Fibroblast of skin of right quadriceps (primary cell): ENCODE measurements at places on chromosomes 11 and 22.
A peak's percentile ranks its signal among the peaks of the same experiment; 100 is the strongest.

DNA sequence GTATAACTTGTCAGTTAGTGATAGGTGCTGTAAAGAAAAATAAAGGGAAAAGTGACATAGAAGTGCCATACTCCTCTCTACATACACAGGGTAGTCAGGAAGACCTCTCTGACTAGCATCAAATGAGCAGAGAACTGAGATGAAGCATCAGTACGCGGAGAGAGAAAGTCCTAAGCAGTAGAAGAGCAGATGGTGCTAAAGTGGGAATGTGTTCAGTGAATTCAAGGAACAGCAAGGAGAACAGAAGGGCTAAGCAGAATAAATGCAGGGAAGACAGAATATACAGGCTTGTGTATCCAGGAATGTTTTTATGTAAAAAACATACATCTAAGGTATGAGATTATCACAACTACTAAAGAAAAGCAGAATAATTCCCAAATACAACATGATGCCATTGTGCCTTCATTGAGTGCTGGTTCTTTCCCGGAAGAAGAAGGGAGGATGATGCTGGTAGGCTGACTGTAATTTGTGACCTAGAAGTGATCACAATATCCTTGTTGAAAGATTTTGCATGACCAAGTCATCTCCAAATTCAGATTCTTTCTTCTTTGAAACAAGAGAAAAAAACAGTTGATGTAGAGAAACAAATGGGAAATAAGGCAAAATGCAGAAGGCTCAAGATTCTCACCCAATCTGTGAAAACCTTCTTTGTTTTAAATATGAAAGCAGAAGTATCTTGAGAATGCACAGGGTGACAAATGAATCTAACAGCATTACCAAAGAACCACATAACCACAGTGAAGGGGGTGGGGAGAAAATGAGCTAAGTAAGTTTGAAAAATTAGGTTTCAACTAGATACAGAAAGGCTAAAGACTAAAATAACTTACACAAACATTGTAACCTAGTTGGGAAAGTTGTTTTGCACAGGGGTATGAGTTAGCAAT, 20.5 kb downstream of the MRE11 start:
- peak; percentile 31 for DNase-seq

DNA sequence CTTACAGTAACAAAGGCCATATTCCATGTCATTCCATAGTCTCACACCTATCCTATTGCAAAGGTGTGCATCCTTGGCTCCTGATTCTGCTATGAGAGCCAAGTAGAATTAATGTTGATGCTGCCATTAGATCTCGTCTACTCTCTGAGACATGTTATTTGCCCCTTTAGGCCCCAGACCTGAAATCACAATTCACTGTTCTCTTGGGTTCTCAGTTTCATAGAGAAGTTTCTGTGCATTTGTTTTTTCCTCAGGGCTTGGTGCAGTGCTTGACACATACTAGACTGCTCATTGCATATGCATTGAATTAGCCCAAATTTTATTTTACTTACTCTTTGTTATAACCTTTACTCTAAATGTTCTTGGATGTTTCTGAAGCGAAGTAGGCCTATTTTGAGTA, 265.7 kb downstream of the JRKL start:
- DNase-seq: no peak

DNA sequence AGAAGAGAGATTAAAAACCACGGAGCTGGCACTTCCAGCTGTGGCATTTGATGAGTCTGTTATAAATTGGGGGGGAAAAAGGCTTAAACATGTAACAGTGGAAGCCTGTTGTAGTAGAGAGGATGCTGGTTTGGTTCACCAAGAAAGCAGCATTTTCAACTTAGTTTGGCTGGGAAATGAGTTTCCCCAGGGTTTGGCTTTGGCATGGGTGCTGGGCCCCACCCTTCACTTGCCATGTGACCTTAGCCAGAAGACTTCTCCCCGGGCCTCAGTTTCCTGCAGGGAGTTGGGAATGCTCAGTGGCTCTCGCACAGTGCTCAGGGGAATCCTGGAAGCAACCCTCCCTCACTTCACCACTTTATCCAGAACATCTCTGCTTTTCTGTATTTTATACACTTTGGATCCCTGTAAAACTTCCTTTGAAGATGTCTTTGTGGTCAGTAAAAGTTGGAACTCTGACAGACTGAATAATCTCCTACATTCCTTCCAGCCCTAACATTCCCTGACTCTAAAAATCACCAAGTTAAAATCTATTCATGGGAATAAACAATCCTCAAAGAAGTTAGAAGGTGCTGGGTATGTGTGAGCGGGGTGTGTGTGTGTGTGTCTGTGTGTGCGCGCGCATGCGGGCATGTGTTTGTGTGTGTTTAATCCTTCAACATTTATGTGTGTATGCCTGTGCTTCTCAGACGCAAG, 166.0 kb downstream of the TENM4 start:
- peak; percentile 88 for DNase-seq

GRCh38 chr11:110297726-110298300, 1.4 kb upstream of the RDX start:
- peak; percentile 57 for DNase-seq

- no peak for DNase-seq
Measured at GRCh38 chr22:32175683-32176644, 16.9 kb upstream of the C22orf42 start.

DNA sequence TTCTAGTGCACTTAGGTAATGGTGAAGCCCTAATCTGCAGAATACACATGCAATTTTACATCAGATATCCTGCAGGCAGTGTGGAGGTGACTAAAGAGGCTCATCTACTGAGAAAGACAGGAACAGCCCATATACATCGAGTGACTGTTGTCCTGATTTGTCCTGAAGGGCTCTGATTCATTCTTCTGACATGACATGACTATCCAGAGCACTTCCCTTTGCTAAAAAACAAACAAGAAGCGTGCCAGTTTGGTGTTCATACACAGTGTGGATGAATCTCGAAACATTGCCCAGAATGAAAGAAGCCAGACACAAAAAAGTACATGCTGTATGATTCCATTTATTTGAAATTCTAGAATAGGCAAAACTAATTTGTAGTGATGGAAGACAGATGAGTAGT, 48.0 kb upstream of the AMPD3 start:
- peak; percentile 66 for DNase-seq

- no peak for DNase-seq
Measured at GRCh38 chr22:19105456-19105855, 16.8 kb downstream of the DGCR2 start.

GRCh38 chr11:70378506-70379134, 19.7 kb upstream of the CTTN start:
- no peak for DNase-seq

DNA sequence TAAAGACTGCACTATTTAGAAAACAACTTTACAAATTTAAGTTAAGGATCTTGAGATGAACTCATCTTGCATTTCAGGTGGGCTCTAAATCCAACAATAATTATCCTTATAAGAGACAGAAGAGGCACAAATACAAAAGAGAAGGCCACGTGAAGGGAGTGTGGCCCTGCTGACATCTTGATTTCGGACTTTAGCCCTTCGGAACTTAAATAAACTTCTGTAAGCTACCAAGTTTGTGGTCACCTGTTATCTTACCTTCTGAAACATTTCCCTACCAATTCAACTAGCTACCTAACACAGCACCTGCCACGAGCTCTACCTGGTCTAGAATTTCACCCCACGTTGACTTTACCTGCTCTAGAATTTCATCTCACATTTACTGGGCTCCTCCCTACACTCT, 42.9 kb upstream of the ARHGAP32 start:
- no peak for DNase-seq

DNA sequence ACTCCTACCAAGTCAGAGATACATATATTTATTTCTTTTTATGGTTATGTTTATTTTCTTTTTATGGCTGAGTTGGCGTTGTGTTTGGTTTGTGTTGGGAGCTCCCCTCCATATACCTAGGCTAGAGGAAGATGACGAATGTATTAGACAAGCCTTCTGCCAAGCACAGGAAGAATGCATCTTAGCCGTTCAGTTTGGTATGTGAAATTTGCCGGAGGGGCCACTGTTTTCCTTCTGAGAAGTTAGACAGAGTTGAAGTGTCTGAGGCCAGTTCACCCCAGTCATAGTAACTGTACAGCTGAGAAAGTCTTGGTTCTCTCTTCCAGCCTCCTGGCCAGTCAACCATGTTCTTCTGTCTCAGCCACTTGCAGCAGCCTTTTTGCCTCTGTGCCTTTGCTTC, 29.8 kb downstream of the TEAD1 start:
- no peak for DNase-seq

- DNase-seq: peak; percentile 74
Measured at GRCh38 chr11:102831489-102832440, 11.6 kb downstream of the MMP3 start.

GRCh38 chr22:11628651-11629511, 3899.1 kb upstream of the OR11H1 start:
- DNase-seq: no peak

- DNase-seq: no peak
Measured at GRCh38 chr11:111417011-111417765, 38.1 kb upstream of the POU2AF1 start.

- DNase-seq: no peak
Measured at GRCh38 chr11:60926500-60926899, 2.2 kb downstream of the TMEM132A start.

GRCh38 chr11:121429556-121429955, 22.6 kb upstream of the SORL1 start:
- no peak for DNase-seq

GRCh38 chr11:130740819-130741218, 175.5 kb downstream of the SNX19 start:
- no peak for DNase-seq

GRCh38 chr22:39251762-39252460, 7.1 kb upstream of the PDGFB start:
- DNase-seq: no peak

- DNase-seq: no peak
Measured at GRCh38 chr22:37376643-37377042, 50.6 kb downstream of the ELFN2 start.

- no peak for DNase-seq
Measured at GRCh38 chr11:103883856-103884255, 152.6 kb upstream of the DDI1 start.

- DNase-seq: no peak
Measured at GRCh38 chr11:122978299-122978620, 3.4 kb downstream of the BSX start.

DNA sequence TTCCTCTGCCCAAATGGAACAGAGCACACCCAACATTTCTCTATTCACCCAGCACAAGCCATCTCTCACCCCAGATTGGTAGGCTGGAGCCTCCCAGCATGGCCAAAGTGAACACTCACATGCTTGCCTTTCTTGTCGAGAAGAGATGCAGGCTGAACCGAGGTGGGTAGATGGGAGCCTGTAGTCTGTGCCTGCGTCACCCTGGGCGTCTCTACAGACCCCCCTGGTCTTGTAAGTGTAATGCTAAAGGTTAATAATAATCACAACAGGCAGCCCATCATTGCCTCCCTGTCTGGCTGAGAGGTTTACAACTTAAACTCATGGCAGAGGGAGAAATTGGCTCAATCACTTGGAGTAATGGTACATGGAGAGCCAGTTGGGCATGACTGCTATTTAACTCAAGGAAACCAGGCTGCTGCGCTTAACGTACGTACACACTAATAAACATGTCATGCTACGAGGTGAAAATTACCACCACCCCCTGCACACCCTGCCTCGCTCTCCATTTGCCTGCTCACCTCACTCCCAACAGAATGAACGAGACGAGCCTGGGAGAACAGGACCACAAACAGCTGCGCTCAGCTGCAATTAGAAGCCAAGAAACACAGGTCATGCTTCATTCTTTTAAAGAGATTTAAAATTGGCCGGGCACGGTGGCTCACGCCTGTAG, 9.1 kb upstream of the ZBTB16 start:
- no peak for DNase-seq

DNA sequence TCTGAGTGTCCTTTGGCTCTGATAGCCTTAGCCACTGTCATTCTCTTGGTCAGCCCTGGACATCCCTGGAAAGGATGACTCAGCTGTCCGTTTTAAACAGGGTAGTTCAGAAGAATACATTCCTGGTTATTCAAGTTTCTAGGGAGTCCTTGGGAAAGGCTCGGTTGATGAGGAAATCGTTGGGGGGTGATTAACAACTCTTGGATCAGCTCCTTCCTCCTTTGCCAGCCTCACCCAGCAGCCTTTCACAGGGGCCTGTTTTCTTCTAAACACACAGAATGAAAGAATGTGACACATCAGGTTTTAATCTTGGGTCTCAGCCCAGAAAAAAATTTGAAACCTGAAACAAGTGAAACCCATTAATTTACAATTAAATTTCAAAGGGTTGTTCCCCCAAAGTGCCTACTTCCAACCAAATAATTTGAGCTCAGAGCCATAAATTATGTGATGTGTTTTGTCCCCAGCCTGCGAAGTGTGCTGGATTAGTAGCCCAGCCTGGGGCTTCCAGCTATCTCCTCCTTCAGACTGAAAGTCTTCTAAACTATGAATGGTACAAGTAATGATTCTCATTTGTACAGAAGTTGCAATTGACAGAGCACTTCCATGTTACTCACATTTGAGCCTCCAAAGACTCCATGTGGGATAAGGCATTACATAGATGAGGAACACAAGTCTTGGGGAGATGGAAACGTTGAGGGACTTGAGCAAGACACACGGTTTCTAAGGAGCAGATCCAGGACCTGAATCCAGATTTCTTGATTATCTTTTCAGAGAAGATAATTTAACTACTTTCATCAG, 19.3 kb upstream of the MRGPRX2 start:
- peak; percentile 92 for DNase-seq

DNA sequence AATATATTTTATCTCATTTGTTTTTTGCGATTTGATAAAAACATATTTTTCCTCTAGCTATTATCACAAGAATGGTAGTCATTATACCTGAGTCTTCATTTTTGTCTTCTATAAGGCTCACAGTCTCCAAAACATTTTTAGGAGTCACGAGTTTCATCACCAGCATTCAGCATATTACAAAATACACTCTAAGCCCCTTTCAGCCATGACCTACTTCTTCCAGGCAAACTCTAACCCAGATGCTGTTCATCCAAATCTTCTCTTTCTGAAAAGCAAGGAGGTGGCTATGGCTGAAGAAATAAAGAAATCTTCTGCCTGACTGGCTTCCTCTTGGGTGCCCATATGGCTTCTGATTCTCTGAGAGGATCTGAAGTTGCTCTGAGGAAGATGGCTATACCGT, 35.7 kb upstream of the USP47 start:
- DNase-seq: no peak

DNA sequence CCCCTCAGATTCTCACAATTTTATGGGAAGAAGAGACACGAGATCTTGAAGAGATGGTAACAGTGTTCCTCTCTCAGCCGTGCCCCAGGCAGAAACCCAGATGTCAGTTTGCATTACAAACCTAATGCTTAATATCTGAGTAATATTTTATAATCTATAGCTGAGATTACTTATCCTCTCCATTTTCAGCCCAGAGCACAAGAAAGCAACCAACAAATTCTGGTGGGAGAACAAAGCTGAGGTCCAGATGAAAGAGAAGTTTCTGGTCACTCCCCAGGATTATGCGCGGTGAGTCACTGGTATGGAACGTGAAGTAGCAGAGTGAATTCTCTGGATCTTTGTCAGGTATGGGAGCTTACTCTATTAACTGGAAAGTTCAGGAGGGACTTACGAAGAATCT, 884 bp downstream of the CENATAC start:
- DNase-seq: peak; percentile 60

- no peak for DNase-seq
Measured at GRCh38 chr22:20155330-20156041, 4.6 kb upstream of the CCDC188 start.
